ENCODE measurements at places on chromosomes 2 and 18.

DNA sequence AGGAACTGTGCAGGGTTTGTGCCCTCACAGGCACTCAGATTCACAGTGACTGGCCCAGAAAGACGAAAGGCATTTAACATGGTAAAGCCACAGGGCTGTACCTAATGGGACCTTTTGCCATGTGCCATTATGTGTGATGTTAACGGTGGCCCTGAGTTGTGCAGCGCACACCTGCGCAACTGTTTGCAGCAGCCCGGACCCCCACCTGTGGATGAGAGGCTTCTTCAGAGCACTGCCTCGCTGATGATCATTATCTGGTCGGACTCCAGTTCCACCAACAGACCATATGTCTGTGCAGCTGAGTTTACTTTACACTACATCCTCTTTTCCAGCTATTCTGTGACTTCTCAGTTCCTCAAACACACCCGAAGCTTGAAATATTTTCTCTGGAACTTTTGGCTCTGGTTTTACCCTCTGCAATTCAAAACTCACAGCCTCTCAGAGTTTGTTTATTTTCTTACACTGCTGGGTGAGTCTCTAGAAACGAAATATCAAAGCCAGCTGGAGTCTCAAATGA is 35.6 kb upstream of the UBE2F start:
- peak; percentile 58 for DNase-seq

GRCh38 chr2:152425765-152426727 is 91.1 kb downstream of the FMNL2 start:
- no peak for DNase-seq

GRCh38 chr2:223930103-223930976 is 14.8 kb downstream of the WDFY1 start:
- DNase-seq = no peak

DNA sequence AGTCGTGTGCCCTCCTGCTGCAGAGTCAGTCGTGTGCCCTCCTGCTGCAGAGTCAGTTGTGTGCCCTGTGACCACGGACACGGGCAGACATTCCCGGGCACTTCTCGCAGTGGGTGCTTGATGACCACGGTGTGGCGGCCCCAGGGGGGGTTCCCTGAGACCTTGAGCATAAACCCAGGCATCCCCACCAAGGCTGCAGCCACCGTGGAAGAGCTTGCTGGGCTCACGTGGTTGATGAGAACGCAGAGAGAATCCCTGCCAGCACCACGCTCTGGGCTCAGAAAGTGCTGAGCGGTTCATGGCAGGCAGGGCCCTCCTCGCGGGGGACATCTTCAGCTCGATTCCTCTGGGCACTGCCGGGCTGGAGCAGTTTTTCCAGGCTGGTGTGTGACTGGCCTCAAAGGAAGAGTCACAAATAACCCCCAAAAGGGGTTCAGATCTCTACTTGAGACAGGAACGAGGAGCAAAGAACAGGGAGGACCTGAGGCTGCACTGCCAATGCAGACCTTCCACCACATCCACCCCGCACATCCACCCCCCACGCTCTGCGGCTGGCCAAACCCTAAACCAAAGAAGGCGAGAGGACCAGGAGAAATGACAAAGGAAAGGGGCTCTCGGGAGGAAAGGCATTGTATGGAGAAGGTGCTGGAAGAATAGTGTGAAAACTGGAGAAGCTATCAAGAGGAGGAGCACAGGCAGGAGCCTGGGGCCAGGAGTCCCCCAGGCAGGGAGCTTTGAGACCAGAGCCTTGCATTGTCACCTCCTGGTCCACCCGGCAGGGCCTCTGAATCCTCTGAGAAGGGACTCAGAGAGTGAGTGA is 8.4 kb upstream of the PER2 start:
- DNase-seq = no peak

GRCh38 chr2:177165061-177165583 is 47.5 kb upstream of the HNRNPA3 start:
- DNase-seq = no peak

- no peak for DNase-seq
Measured at GRCh38 chr2:223536546-223536945, 65.6 kb downstream of the SCG2 start.

GRCh38 chr2:36459725-36460137 is 104.2 kb downstream of the CRIM1 start:
- no peak for DNase-seq

- no peak for DNase-seq
Measured at GRCh38 chr2:180376066-180376465, 369.0 kb upstream of the CWC22 start.

GRCh38 chr2:16700551-16701259 is 35.1 kb upstream of the CYRIA start:
- no peak for DNase-seq

DNA sequence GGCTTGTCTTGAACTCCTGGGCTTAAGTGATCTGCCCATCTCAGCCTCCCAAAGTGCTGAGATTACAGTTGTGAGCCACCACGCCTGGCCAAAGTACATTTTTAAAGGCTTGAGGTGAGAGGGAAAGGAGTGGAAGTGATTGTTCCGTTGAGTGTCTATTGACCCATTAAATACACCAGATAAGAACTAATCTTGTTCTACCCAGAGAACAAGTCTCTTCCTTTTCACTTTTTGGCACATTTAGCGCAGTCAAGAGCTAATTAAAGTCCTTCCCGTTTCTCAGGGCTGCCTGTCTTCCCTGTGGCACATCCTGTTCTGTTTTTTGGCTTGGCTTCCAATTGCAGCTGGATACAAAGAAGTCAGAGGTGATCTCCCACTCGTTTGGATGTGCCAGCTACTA is 172.3 kb downstream of the ALPK2 start:
- no peak for DNase-seq

DNA sequence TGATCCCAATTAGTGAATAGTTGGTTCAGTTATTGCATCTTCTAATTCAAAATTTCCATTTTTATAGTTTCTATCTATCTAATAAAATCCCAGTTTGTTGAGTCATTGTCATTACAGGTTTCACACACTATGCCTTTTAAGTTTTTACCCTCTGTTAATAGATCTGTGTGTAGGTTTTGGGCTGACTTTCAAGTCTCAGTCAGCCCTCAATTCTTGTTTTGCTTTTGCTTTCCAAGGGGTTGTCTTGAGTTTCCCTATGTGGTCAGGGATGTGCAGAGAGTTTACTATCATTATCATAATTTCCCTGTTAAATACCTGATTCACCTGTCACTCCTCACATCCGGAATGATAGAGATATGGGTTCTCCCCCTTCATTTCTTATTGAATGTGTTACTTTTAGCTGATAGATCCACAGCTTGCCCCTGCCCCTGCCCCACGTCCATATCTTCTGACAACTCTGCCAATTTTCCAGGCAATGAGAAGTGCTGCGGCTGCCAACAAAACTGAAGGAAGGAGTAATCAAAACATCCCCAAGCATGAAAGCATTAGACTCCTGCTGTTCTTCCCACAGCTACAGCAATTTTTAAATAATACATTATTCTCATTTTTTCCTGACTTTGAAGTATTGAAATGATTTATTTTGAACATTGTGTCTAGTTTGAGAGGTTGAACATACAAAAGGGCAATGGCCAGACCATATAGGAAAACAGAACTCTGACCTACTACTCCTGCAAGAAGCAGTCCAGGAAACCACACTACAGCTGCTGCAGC is 1064.8 kb downstream of the SUCLG1 start:
- no peak for DNase-seq

DNA sequence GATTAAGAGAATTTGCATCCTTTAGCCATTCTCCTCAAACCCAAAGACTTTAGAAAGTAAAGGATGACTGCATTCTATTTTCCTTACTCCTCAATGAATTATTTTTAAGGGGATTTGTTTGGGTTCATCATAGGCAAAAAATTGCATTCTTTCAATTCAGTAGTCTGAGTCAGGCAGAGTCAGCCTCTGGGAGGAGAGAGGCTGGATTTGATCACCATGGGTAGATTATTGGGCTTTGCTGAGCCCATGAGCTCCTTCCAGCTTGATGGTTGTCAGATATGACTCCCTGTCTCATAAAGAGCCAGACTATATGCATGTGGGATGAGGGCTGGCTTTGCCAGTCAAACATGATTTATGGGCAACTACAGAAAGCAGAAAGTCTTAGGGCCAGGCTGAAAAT is 101.2 kb downstream of the KCNS3 start:
- DNase-seq = no peak

- DNase-seq = no peak
Measured at GRCh38 chr2:189350540-189351209, 90.6 kb upstream of the WDR75 start.
